ENCODE measurements at places on chromosomes 16 and 17.

DNA sequence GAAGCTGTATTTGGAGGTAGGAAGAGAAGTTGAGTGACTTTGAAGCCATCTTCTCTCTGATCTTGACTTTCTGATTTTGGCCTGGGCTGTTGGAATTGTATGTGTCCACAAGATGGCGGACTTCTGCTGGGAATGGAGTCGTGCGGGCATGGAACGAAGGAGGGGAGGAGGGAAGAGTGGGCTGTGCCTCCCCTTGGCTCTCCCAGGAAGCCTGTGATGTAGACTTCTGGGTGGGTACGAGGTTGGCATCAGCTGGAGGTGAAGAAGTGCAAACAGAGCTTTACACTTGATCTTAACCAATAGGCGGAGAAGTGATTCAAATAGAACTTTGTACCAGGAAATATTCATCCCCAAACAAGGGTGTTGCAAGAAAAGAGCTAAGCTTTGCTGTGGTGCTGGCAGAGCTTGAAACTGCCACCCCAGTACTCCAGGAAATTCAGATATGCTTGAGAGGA is 7.4 kb upstream of the TMEM220 start:
- no peak for DNase-seq

GRCh38 chr16:11632455-11632939 is 35.8 kb upstream of the SNN start:
- no peak for DNase-seq

- DNase-seq: no peak
Observed at GRCh38 chr16:7405166-7405565, 72.5 kb downstream of the RBFOX1 start.

DNA sequence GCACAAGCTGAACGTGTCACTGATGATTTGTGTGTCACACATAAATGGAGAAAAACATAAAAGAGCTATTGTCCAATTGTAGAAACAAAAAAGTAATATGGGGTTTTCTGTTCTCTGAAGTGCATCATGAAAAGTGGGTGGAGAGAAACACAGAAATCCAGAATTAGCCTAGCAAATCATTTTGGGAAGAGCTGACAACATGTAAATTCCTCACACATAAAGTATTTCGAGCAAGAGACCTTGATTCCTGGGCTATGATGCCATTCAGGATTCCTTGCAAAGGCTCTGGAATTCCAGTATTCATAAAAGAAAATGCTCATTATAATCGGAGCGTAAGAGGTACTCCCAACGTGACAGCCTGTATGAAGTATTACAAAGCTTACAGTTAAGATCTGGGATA is 1.1 kb downstream of the DCUN1D3 start:
- DNase-seq: no peak

- no peak for DNase-seq
Observed at GRCh38 chr16:10906914-10907756, 30.1 kb downstream of the CIITA start.

GRCh38 chr17:60819447-60820130 is 141.9 kb downstream of the BCAS3 start:
- no peak for DNase-seq

GRCh38 chr17:65229621-65229995 is 92.4 kb downstream of the RGS9 start:
- DNase-seq: no peak

DNA sequence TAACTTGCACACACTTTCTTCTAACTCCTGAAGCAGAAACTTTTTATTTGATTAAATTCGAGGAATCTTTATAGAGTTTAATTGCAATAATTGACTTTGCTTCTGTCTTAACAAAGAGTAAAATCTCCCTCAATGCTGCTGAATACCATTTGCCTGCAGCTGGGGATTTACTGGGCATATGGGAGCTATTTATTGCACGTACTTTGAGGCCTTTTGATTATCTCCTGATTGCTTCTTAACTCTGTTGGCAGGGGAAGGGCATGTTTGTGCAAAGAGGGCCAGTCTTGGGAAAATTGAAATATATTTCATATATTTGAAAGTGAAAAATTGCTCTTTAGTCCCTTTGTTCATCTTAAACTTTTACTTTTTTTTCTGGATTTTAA is 156.8 kb upstream of the CHMP6 start:
- no peak for DNase-seq

GRCh38 chr17:82887255-82888164 is 47.7 kb upstream of the ZNF750 start:
- DNase-seq: no peak

GRCh38 chr16:31438414-31438813 is 4.2 kb downstream of the ZNF843 start:
- DNase-seq: no peak

DNA sequence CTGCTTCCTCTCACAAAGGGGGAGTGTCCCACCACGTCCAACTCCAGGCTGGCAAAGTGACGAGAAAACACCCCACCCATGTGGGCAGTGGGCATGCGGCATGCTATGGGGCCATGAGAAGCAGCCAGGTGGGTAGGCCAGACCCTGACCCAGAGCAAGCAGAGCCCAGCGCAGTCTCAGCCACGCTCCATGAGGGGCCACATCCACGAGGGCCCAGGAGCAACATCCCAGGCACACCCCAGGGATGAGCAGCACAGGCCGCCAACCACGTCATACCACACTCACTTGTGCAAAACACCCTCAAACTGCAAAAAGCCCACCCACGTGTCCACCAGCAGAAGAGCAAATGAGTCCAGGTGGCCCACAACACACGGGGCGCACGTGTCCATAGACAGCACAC is 117.0 kb downstream of the ZNF778 start:
- no peak for DNase-seq

DNA sequence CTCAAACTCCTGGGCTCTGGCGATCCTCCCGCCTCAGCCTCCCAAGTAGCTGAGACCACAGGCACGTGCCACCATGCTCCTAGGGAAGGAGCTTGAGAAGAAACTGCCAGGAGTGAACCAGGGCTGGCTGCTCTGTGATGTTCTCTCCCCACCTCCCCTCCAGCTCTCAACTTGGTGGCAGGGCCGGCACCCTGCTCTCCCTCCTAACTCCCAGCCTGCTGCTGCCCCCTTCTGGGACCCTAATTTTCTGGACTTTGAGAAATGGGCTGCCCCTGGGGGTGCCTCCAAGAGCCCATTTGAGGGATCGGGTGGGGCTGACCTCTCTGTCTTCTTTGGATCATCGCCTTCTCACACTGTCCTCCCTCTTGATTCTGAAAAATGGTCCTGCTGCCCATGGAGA is 14.9 kb upstream of the STAT3 start:
- DNase-seq: peak; percentile 39

DNA sequence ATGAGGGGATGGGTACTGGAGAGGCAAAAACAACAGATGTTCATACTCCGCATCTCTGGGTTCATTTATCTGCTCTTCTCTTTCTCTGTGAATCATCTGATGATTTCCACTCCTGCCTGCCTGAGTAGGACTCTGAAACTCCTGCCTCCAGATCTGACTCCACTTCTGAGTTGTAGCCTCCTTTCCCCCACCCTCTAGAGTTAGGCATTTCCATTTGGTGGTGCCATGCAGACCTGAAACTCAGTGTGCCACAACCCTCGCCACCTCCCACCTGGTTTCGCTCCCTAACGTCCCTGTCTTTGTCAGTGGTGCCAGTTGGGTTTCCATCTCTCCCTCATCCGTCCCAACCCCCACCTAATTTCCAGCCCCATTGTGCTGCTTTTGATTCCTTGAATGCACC is 126.2 kb downstream of the PRKCB start:
- no peak for DNase-seq

DNA sequence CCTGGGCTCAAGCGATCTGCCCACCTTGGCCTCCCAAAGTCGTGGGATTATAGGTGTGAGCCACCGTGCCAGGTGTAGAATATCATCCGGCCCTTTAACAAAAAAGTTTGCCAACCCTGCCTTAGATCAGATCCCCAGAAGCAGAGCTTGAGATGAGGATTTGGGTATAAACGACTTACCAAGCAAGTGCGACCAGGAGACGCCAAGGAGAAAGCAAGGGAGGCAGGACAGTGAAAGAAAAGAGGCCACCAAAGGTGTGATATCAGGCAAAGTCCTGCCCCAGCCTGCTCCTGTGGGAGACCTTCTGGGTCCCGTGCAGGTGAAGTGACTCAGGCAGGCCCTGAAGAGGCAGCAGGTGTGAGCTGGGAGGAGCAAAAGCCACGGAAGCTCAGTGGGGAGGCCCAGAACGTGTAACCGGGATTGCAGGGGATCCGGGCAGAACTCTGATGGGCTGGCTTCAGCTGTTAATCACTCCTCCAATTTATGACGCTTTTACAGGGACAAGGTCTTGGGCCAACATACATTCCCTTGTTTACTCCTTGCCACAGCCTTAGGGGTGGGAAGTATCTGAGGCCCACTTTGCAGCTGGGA is 14.1 kb upstream of the CALB2 start:
- no peak for DNase-seq

- DNase-seq: no peak
Observed at GRCh38 chr17:83076938-83077337, 2.5 kb upstream of the METRNL start.

DNA sequence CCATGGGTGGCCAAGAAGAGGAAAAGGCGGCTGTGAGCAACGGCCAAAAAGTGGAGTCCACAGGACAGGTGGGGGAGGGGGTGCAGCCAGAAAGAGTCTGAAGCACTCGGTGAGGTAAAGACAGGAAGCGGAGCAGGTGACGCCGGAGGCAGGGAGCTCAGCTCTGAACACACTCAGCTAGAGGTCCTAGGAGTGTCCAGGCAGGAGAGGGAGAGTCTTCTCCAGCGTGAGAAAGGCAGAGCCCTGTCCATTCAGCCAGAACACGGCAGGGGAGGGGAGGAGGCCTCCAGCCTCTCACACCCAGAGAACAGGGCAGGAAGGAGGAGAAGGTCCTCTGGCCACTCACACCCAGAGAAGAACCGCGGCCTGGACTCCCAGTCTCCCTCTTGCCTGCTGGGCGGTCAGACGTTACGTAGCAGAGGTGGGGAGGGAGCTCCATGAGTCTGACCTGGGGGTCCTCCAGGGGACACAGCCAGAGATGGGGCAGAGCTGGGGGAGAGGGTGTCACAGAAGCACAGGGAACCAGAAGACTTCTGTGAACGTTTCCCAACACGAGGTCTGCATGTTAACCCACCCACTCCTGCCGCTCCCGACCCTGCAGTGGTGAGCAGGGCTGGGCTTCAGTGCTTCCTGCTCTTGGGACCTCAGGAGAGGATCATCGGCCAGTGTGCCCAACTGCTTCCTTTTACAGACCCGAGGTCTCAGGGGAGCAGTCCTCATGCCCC is 89.2 kb downstream of the ABR start:
- no peak for DNase-seq

GRCh38 chr16:89105599-89106151 is 12.0 kb downstream of the ACSF3 start:
- no peak for DNase-seq

GRCh38 chr17:67652433-67652832 is 65.3 kb upstream of the NOL11 start:
- DNase-seq: no peak

- DNase-seq: no peak
Observed at GRCh38 chr16:66859397-66860068, 15.3 kb downstream of the CA7 start.

DNA sequence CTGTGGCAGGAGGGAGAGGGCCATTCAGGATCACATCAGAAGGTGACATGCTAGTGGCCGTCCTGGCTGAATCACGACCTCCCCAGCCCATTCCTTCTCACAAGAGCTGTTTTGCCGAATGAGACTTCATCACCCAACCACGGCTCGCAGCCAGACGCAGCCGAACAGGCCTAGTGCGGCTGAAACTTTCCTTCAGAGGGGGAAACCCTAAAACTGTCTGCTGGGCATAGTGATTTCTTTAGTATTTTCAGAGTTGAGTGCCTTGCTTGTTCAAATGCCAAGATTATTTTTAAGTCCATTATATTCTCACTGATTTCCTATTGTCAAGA is 343.7 kb downstream of the CPPED1 start:
- DNase-seq: no peak

DNA sequence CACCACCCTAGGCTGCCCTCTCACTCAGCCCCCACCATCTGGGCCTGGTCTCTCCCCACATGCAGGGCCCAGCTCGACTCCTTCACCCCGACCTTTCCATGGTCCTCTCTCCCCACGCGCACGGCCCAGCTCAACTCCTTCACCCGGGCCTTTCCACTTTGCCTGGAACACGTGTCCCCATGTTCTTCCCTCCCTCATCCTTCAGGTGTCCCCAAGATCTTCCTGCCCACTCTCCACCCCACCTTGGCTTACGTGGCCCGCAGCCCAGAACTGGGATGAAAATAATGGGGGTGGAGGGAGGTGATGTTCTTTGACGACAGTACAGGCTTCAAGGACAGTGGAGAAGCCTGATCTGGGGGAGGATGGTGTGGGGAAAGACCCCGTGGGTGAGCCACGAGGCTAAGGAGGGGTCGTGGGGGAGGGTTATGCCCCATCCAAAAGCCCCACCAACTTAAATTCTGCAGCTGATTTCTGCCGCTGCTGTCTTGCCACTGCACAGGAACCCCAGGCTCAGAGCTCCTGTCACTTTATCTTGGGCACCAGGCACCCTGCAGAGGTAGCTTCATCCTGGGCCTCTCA is 9.9 kb upstream of the MEAK7 start:
- no peak for DNase-seq

DNA sequence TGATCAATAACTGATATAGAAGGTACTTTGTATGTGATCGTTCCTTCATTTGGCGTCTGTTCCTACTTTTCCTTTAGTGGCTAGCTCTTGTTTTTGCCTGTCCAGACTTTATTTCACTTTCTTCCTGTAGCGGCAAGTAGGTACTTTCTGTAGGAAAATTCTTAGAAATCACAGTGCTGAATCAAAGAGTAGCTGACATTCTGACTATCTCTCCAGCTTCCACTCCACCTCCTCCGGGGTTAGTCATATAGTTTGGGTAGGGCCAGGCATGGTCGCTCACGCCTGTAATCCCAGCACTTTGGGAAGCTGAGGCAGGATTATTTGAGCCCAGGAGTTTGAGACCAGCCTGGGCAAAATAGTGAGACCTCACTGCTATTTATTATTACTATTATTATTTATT is 29.9 kb upstream of the PAFAH1B1 start:
- no peak for DNase-seq

- DNase-seq: no peak
Observed at GRCh38 chr16:21698169-21699032, 34.6 kb downstream of the OTOA start.

DNA sequence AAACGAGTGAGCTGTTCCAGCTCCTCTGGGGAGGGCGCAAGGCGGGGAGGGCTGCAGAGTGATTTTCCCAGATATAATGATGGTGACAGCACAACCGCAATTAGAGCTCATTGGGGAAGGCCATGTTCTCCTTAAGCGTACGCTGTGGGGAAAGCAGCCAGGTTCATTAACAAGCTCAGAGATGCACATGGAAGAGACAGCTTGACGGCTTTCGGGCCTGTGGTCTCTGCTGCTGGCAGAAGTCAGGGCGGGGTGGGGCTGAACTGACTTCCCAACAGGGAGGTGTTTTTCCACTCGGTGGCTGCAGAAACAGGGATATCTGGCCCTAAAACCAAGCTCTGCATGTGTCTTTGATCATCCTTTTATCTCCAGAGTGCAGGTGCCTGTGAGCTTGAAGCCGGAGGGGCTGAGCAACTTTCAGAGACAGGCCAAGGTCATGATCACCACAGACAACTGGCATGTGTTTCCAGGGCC is 24.0 kb upstream of the CACNG1 start:
- DNase-seq: no peak

Data from stimulated activated CD4-positive, alpha-beta T cell treated with anti-CD3 and anti-CD28 coated beads, Interleukin-1b, Interleukin-23, amount 100 ng/mL, for 24 hours (primary cell).